NCI-H1105 (cell line): ENCODE measurements at places on chromosomes 3 and 15.

DNA sequence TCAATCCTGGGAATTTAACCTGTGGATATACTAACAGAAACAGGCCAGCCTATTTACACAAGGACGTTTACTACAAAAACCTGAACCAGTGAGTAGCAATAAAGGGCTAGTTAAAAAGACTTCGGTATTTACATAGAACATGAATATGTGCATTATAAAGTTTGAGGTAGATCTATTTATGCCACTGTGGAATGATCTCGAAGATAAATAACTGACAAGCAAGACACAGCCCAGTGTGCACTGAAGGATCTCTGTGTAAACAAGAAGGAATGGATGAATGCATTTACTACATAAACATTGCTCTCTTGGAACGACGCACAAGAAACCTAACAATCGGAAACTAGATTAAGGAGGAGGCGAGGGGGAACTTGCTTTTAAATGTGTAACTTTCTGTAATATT lies 132.0 kb upstream of the NSMCE3 start:
- no peak for DNase-seq

GRCh38 chr15:73392025-73392424 lies 23.3 kb upstream of the HCN4 start:
- DNase-seq, result no peak

GRCh38 chr15:87707566-87708130 lies 548.9 kb downstream of the NTRK3 start:
- no peak for DNase-seq

DNA sequence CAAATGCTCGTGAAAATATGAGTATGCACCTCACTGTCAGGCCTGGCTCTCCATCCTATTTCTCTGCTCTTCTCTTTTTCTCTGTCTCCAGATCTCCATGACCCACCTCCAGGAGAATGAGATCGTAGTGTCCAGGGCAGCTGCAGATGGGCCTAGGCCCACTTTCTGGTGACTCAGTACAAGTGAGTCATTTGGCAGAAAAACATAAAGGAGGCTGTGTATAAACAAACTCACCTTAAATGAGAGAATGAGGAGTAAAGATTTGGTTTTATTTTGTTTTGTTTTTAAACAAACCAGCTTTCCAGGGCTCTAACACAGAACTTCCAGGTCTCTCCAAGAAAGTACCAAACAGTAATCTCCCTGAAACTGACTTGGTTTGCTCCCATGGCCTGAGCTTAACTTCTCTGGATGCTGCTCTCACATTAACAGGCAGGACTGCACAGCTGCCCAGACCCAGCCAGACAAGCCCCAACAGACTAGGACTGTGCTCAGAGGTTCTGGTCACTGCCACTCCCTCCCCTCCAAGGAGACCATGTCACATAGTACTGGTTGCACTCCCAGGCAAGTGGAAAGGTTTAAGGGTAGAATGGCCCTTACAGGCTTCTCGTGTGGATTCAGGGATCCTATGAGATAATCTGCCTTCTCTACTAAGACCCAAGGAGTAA lies 1.5 kb upstream of the HEG1 start:
- DNase-seq, result no peak

- no peak for DNase-seq
Measured at GRCh38 chr3:122057671-122058070, 2.5 kb downstream of the CD86 start.
